Karpas-422 (cell line): ENCODE measurements at places on chromosomes 7 and 10. TPM values are rescaled to one million over a fixed set of nuclear protein-coding genes. Genes with fewer than 3 reads are reported as not detected.
A peak's percentile ranks its signal among the peaks of the same experiment; 100 is the strongest.

- DNase-seq, result no peak
These were observed 143.1 kb downstream of the ETV1 start for GRCh38 chr7:13846386-13846785.

- DNase-seq, result no peak
These were observed 670.2 kb upstream of the SORCS1 start for GRCh38 chr10:107834706-107835105.

- DNase-seq, result no peak
These were observed 424.7 kb upstream of the FOXK1 start for GRCh38 chr7:4257146-4258111.

DNA sequence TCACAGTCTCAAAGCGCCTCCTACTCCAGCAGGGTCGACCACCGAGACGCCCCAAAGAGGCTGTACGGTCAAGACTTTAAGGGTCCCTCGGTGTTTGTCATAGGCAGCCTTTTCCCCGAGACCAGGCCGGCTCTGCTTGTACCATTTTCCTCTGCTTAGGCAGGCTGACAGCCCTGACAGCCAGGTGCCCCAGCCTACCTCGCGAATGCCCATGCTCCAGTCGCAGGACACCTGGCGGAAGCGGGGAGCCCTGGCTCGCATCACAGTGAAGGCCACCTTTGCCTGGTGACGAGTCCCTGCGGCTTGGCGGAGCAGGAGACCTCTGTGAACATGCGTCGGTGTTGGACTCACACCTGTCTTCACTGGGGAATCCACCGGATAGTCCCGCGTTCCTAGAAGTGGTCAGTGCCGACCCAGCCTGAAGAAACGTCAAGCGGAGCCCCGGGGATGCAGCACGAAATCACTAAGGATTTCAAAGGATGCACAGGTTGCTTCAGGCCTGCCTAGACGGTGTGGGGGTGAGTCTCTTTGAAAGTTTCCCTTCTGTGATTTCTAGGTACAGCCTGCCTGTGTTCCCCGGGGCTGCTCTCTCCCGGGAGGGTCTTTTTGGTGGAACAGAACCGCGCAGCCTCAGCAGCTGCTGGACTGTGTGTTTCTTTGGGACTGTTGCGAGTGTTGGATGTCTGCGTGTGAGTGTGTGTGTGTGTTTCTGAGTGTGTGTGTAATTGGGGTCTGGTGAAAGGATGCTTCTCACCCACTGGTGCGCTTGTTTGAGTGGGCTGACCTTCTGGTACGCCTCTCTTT, 30.5 kb upstream of the ZNF273 start:
- DNase-seq, result no peak

GRCh38 chr10:60942134-60942787, 1.7 kb downstream of the RHOBTB1 start:
- no peak for DNase-seq

DNA sequence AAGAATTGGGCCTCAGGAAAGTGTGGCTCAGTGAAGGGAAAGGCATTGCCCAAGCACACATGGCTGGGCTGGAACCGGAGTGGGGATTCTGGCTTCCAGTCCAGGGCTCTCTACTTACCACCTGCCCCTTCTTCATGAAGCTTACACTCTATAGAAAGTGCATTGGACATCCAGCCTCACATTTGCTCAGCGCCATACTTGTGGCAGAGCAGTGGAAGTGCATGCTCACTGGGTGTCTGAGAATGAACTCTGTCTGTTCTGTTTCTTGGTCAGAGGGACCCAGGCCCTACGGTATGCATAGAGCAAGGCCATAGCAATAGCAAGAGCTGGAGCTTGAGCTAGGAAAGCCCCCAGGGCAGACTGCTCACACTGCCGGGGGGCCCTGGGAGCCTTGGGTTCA, 1253.5 kb downstream of the TYW1 start:
- DNase-seq, result peak; percentile 39

DNA sequence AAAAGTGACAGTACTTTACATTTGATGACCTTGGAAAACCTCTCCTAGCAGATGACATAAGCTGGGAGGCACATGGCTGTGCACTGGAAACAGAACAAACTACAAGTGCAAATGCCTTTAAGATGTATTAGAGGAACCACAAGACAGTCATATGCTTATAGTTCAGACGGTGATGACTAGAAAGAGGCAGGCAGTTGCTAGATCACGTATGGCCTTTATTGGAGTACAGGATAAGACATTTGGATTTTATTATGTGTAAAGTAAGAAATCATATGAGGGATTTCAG, 290.0 kb downstream of the SORCS1 start:
- DNase-seq, result no peak

DNA sequence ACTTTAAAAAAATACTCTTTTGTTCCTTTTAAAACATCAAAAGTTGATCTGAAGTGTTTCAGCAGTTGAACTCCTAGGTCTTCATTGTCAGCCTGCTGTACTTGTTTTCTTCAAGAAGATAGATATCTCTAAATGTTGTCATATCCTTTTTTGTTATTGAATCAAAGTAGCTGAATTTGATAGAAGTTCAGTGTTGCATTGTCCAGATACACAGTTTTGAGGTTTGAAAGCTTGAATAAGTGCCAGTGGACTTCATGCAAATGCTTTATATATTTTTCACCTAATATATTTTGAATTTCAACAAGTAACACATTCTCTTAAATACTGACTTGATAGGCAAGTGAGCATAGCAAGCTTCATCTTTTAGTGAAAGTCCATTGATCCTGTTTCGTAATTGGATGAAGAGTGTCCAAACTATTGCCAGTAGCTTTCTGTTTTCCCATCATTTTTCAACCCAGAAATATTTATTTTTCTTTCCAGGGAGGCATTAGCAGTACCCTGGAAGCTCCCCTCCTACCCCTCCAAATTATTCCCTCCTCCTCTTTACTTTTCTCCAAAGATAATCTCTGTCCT, 114.4 kb downstream of the TPST1 start:
- no peak for DNase-seq

- no peak for DNase-seq
These were observed 177.3 kb upstream of the MBL2 start for GRCh38 chr10:52949899-52950298.

- no peak for DNase-seq
These were observed 41.4 kb upstream of the TECTB start for GRCh38 chr10:112241651-112242341.

GRCh38 chr7:128687131-128687530, 15.0 kb downstream of the GARIN1A start:
- DNase-seq, result no peak

DNA sequence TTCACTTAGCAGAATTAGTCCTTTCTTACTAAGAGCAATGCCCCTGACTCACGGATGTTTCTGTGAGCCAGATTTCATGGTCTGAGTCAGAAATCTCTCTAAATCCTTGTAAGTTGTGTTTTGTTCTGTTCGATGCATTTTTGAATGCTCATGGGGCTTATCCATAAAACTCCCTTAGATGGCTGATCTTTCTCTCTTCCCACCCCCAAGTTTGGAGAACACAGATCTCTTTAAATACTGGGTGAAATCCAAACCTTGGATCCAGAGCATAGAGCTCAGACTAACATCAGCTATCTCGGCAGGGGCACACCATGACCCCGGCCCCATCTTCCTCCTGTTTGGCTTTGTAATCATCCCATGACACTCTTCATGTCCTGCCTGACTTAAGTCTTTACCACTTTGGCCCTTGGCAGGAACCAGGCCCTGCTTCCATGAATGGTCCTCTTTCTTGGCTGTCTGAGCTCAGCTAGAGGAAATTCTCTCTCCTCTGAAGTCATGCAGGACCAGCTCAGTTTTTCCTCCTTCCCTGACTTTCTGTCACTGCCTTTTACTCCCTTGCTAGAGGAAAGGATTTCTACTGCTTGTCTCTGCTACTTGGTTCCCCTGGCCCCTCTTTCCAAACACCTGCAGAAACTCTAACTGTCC, 120.4 kb upstream of the RAB11FIP2 start:
- DNase-seq, result no peak

GRCh38 chr10:22992075-22992474, 64.2 kb downstream of the ARMC3 start:
- DNase-seq, result no peak

GRCh38 chr7:102273749-102274712, 12.6 kb upstream of the SH2B2 start:
- DNase-seq, result peak; percentile 80

GRCh38 chr7:134847851-134848588, 68.6 kb downstream of the CALD1 start:
- no peak for DNase-seq

GRCh38 chr7:7104314-7104698, 78.0 kb upstream of the C1GALT1 start:
- DNase-seq, result no peak

DNA sequence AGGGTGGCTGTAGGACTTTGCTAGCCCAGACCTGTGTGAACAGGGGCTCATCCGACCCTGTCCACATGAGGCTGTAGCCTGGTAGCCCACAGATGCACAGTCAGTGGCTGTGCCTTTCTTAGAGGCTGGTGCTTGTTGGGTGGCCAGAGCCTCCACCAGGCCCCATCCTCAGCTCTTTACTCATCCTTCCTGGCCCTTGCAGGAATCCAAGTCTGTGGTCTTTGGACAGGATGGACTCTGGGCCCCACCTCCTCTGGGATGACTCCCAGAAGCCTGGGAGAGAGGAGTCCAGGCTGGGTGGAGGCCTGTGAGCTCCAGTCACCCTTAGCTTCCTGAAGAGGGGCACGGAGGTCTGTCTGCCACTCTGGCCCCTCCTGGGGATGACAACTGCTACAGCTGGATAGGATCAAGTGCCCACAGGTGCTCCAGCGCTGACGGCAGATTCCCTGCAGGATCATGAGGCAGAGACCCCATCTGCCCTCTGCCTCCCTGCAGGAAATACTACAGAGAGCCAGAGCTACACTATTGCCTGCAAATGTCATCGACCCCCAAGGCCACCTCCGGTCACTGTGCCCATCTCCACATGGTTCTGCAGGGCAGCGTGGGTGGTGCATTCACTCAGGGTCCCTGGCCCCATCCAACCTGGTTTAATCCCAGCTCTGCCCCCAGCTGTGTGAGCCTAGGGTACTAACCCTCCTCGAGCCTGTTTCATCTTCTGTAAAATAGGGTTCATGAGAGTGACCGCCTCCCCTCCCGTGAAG, 114.5 kb downstream of the PTPN20 start:
- no peak for DNase-seq

GRCh38 chr10:78250313-78251015, 216.8 kb downstream of the RPS24 start:
- no peak for DNase-seq

DNA sequence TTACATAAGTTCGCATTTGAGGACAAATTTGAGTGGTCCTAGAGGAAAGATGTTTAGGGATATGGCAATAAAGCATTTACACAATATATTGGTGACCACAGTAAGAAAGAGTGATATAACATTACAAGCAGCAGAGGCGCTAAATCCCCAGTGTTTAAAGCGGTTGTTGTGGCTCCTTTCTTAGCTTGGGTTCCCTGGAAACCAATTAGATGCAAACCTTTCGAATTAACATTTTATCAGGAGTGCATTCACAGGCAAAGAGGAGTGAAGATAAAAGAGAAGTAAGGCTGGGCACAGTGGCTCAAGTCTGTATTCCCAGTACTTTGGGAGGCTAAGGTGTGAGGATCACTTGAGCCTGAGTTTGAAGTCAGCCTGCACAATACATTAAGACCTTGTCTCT, 331.1 kb downstream of the BICC1 start:
- no peak for DNase-seq

- no peak for DNase-seq
These were observed at the start of gene EGFR for GRCh38 chr7:55018361-55019190. Gene EGFR (plus strand): TSS chr7:55019017. CDS start chr7:55019278, 261 bp downstream.

DNA sequence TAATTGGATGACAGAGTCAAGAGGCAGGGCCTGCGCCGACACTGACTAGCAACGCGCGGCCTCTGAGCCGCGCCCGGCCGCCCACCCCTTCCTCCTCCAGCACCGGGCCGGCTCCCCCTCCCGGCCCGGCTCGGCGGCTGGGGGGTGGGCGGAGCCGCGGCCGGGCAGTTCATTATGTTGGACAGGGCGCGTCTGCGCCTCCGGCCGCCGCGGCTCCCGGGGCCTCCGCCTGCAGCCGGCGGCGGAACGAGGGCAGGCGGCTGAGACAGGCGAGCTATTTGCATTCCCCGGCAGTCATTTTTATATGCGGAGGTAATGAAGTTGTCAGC, 106.7 kb downstream of the SNX10 start:
- DNase-seq, result no peak

DNA sequence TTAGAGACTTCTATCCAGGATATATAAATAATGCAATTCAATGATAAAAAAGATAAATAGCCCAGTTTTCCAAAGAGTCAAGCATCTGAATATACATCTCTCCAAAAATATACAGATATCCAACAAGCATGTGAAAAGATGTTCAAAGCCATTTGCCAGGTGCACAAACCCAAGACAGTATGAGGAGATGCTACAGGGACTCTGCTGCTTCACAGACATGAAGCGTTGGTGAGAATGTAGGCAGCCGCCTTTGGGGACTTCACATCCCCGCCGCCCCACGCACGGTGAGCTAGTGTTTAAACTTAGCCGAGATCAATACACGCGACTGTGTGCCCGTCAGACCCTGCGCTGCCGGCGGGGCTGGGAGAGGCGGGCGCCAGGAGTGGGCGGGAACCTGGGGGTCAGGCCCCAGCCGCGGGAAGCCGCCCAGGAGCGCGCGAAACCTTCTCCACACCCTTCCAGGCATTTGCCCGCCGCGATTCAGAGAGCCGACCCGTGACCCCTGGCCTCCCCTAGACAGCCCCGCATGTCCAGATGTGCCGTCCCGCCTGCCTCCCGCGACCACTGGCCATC, 927 bp upstream of the ALOX5 start:
- peak; percentile 92 for DNase-seq

GRCh38 chr7:154841731-154842331, 161.1 kb downstream of the PAXIP1 start:
- no peak for DNase-seq

- DNase-seq, result no peak
These were observed 61.4 kb downstream of the ZRANB1 start for GRCh38 chr10:125003146-125003900.

DNA sequence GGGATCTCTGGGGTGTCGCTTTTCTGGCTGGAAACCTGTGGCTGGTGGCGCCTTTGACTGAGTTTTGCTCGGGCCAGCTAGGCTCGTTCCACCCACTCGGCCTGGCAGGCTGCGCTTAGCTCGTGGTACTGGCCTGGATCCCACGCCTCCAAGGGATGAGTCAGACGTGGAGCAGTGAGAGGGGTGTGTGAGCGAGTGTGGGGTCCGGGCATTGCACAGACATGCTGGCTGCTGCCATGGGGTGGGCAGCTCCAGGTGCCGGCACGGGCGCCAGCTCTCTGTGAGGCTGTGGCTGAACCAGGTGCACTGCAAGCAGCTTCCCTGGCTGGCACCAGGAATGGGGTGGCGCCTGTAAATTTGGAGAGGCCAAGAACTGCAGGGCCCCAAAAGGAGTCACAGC, 63.1 kb upstream of the CACNA2D1 start:
- no peak for DNase-seq

GRCh38 chr10:17387861-17388503, 66.4 kb downstream of the ST8SIA6 start:
- peak; percentile 30 for DNase-seq

Gene TEX36
- not detected in 2 replicates for total RNA-seq

Gene NAT16
- total RNA-seq, result not detected in 2 replicates

Gene WBP1L
- 34.8 and 43.0 TPM in 2 replicates for total RNA-seq

Gene SLC13A4
- not detected in 2 replicates for total RNA-seq

Gene PALD1
- 54.7 and 106 TPM in 2 replicates for total RNA-seq

Gene ZSCAN21
- 6.1 and 16.6 TPM in 2 replicates for total RNA-seq

Gene TEX47
- not detected in 2 replicates for total RNA-seq

Gene NPFFR1
- not detected in 2 replicates for total RNA-seq

Gene ZNF467
- 0.71 TPM in 1 of 2 replicates, not detected in the other for total RNA-seq

Gene IGFBP3
- not detected in 2 replicates for total RNA-seq

Gene ADAMTS14
- not detected in 2 replicates for total RNA-seq

Gene AKR1C3
- total RNA-seq, result not detected in 2 replicates

Gene AKR1C4
- total RNA-seq, result not detected in 2 replicates

Gene HACD1
- not detected in 2 replicates for total RNA-seq

Gene VCL
- 37.6 and 50.5 TPM in 2 replicates for total RNA-seq

Gene LIPK
- total RNA-seq, result not detected in 2 replicates

Gene IFIT1B
- total RNA-seq, result 0.78 TPM in 1 of 2 replicates, not detected in the other

Gene STMP1
- 12.5 and 30.4 TPM in 2 replicates for total RNA-seq

Gene LRRC17
- not detected in 2 replicates for total RNA-seq
